ENCODE measurements at places on chromosomes 2 and 18.

- no peak for DNase-seq
Observed at GRCh38 chr2:696463-696862, 19.3 kb upstream of the TMEM18 start.

GRCh38 chr18:74299162-74299561 is 7.4 kb upstream of the CYB5A start:
- no peak for DNase-seq

DNA sequence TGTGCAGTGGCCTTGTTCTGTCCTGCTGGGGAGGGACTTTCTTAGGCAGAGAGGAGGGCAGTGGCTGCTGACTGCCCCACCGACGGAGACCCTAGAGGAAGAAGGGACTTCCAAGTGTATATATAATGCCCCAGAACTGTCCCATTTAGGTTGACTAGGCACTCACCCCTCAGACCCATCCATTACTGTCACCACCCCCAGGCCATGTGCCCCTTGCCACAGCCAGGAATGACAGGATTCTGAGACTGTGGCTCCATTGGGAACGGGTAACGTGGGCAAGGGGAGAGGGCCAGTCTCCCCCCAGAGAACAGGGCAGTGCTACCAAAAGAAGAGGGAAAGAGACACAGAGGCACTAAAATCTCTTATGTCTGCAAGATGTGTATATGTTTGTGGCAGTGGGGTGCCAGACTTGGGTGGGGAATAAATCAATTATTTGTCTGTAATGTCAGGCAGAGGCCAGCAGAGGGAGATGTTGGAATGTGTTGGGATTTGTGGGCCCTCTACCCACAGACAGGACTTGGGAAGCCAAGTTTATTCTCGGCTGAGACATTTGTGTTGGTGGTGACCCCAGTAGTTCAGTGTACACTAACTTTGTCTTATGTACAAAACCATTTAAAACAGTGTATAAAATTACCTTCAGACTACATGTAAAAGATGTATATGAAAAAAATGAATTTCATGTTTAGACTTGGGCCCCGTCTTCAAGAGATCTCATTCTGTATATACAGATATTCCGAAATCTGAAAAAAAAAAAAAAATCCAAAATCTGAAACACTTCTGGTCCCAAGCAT is 24.0 kb upstream of the TMEM37 start:
- peak; percentile 67 for DNase-seq

DNA sequence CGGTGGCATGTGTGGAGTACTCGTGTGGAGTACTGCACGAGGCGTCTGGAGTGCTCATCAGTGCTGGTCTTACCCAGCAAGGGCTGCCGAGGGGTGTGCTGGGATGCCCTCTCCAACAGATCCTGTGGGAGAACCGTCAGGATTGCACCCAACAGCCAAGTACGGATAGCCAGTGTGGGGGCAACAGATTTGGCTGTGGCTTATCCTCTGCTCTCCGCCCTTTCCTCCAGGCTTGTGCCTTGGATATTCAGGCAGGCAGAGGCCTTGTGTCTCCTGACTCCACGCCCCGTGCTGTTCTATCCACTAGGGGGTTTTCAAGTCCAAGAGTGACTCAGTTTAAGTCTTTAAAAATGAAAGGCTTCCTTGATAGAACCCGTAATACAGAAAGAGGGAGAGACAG is 321.0 kb upstream of the HS6ST1 start:
- DNase-seq, result no peak

GRCh38 chr2:522776-523175 is 154.4 kb downstream of the TMEM18 start:
- no peak for DNase-seq

Measured in endothelial cell of umbilical vein (primary cell).